ENCODE measurements at places on chromosomes 2 and 18.

GRCh38 chr18:57242285-57242684 lies 95.4 kb downstream of the BOD1L2 start:
- DNase-seq, result no peak

GRCh38 chr2:78592491-78592890 lies 433.0 kb upstream of the REG3G start:
- DNase-seq, result no peak

GRCh38 chr2:17235167-17235566 lies 283.1 kb downstream of the RAD51AP2 start:
- no peak for DNase-seq

- no peak for DNase-seq
These were observed 3.5 kb upstream of the UGT1A1 start for GRCh38 chr2:233756429-233757081.

DNA sequence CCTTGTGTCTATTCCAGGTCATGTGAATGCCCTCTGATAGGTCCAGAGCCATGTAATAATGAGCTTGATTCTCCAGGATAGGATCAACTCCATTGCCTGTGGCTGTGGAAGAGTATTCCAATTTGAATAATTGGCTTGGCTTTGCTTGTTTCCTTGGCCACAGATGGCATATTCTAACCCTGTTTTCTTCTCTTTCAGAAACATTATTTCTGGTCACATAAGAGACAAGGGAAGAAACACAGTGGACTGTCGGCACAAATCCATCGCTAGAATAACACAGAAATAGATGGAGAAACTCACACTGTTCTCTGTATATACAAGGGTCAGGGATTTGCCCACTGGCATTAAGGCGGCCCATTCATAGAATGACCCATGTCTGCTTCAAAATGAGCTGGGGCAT lies 278.4 kb upstream of the CCDC68 start:
- no peak for DNase-seq

DNA sequence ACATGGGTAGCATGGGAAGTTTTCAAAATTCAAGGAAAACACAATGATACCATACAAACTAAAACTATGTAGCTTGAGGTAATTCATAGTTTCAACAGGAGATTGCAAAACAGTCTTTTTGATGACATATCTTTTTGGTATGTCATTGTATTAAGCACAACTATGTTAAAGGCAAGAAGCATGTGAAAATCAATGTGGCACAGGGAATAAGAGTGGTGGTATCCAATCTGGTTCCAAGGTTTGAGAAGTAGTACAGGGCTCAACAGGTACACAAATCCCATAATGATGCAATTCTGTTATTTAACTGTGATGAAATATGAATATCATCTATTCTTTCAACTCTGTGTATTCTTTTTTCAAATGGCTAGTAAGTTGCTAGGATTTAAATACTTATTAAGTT lies 16.4 kb upstream of the DLX2 start:
- no peak for DNase-seq

GRCh38 chr2:21317131-21317530 lies 193.4 kb downstream of the TDRD15 start:
- DNase-seq, result peak; percentile 34

- no peak for DNase-seq
These were observed 50.6 kb upstream of the EML6 start for GRCh38 chr2:54672590-54673456.

- peak; percentile 29 for DNase-seq
These were observed at the start of gene ZEB2 for GRCh38 chr2:144519934-144520731. Gene ZEB2, minus strand, starts transcription at chr2:144520119. Its CDS starts 2,769 bp downstream, at chr2:144517350.

- DNase-seq, result no peak
These were observed 212.7 kb upstream of the SLC14A2 start for GRCh38 chr18:45402485-45403056.

DNA sequence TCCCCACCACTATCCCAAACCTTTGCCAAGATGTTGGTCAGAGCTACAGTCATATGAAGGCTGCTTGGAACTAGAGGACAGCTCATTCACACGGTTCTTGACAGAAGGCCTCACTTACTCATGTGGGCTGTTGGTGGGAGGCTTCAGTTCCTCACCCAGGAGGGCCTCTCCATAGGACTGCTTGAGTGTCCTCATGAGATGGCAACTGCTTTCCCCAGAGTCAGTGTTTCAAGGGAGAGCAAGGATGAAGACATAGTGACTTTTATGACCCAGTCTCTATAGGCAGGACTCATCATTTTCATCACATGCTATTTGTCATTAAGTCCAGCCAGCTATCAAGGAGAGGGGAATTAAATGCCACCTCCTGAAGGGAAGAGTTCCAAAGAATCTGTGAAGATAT lies 33.4 kb upstream of the OLA1 start:
- no peak for DNase-seq

GRCh38 chr2:221228214-221228769 lies 343.8 kb downstream of the EPHA4 start:
- no peak for DNase-seq

- no peak for DNase-seq
These were observed 19.3 kb downstream of the MAPK4 start for GRCh38 chr18:50579061-50579774.

- no peak for DNase-seq
These were observed 426.3 kb upstream of the ZEB2 start for GRCh38 chr2:144946263-144946662.

Measured in activated CD4-positive, alpha-beta T cell treated with anti-CD3 and anti-CD28 coated beads, Interleukin-2, amount 10 ng/mL, durations not matched to agents 7 days and 5 days (primary cell).